ENCODE measurements at places on chromosomes 1 and 21. TPM values are rescaled to one million over a fixed set of nuclear protein-coding genes. Genes with fewer than 3 reads are reported as not detected.

GSTM1 gene
- total RNA-seq: 45.9 TPM

DNA sequence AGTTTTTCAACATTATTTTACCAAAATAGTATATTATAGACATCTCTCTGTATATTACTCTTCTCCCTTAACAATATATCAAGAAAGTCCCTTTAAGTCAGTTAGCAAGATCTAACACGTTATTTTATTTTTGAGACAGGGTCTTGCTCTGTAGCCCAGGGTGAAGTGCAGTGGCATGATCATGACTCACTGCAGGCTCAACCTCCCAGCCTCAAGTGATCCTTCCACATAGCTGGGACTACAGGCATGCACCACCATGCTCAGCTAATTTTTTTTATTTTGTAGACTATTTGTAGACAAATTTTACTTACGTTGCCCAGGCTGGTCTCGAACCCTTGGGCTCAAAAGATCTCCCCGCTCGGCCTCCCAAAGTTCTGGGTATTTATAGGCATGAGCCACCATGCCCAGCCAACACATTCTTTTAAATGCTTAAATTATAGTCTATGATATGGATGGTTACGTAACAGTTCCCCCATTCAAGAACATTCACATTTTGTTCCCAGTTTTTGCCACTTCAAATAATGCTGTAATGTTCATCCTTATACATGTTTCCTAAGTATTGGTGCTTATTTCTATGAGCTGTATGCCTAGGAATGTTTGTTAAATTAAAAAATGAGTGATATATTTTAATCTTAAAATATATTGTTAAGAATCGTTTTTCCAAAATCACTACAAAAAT, 70.4 kb downstream of the TUT4 start:
- DNase-seq: no peak
- no peak overlapping the region for H3K27ac ChIP-seq
- H3K27me3 ChIP-seq: no peaks in the 10 kb centered on the region
- H3K36me3 ChIP-seq: peaks cover 9% of the 10 kb centered on the region

GRCh38 chr1:45038661-45039364, 26.8 kb downstream of the UROD start:
- H3K27ac ChIP-seq: no peak overlapping the region
- DNase-seq: no peak
- no peaks in the 10 kb centered on the region for H3K4me1 ChIP-seq
- H3K27me3 ChIP-seq: no peaks in the 10 kb centered on the region
- H3K36me3 ChIP-seq: no peaks in the 10 kb centered on the region
- H3K4me3 ChIP-seq: no peak overlapping the region

SLC45A1 gene
- total RNA-seq: 1.2 TPM

PPIAL4G gene
- 5.8 TPM for total RNA-seq

VHLL gene
- total RNA-seq: 0.46 TPM

GRCh38 chr1:90291431-90292216, 296.7 kb downstream of the ZNF326 start:
- H3K4me3 ChIP-seq: no peak overlapping the region
- DNase-seq: no peak
- H3K4me1 ChIP-seq: no peaks in the 10 kb centered on the region
- no peaks in the 10 kb centered on the region for H3K27me3 ChIP-seq
- H3K36me3 ChIP-seq: no peaks in the 10 kb centered on the region

GRCh38 chr1:202625416-202626360, 84.6 kb downstream of the SYT2 start:
- DNase-seq: peak; percentile 46
- peaks cover 34% of the 10 kb centered on the region for H3K4me1 ChIP-seq
- no peak overlapping the region for H3K27ac ChIP-seq

DNA sequence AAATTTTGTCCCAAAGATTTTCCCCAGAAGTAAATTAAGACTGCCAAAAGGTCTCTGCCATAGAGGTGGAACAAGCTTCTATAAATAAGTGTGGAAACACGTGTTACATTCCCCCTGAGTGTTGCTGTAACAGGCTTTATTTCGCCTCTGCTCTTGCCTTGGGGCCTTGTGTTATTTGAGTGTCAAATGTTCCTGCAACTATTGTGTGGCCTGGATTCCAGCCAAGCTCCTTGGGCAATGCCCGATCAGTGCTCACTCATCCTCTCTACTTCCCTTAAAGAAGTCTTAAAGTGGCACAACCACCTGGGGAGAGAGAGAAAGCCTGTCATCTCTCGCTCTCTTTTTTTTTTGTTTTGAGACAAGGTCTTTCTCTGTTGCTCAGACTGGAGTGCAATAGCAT, 156.7 kb downstream of the NR5A2 start:
- no peaks in the 10 kb centered on the region for H3K4me1 ChIP-seq
- H3K36me3 ChIP-seq: no peaks in the 10 kb centered on the region
- no peaks in the 10 kb centered on the region for H3K27me3 ChIP-seq
- H3K4me3 ChIP-seq: no peak overlapping the region
- H3K27ac ChIP-seq: no peak overlapping the region

SPATA1 gene
- not detected for total RNA-seq

All from naive thymus-derived CD4-positive, alpha-beta T cell (primary cell).